ENCODE measurements at places on chromosomes 7 and 10.
A peak's percentile ranks its signal among the peaks of the same experiment; 100 is the strongest.

DNA sequence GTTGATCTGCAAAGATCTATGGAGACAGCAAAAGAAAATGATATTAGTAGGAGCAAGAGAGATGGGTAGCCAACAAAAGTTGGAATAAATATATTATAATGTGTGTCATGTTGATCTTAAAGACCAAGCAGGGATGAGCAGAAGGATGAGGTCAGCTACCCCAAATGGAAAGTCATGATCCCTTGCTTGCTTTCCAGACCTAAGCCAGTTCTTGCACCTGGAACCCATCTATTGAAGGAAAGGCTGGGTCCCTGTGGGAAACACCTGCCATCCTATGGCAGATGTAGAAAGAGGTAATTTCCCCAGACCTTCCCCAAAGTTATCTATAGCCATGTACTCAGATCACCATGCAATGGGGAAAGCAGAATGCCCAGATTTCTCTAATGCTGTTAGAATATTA lies 52.5 kb downstream of the LYZL2 start:
- DNase-seq = no peak

DNA sequence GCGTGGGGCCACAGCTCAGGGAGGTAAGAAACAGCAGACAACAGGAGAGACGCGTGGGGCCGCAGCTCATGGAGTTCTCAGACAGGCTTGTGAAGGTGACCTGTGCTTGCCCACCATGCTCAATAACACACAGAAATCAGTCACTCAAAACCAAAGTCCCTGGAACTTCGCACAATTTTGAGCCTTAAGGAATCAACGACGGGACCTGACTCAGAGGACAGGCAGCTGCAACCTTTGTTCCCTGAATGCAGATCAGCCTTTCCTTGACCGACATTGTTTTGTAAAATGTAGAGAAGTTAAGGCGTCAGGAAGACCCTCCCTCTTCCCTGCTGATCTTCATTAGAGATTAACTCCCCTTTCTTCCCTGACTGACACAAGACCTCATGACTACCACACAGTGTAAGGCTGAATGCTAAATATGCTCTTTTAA lies 8.5 kb upstream of the KNDC1 start:
- no peak for DNase-seq

- DNase-seq = no peak
Observed at GRCh38 chr10:69963178-69963834, 89.3 kb upstream of the MACROH2A2 start.

DNA sequence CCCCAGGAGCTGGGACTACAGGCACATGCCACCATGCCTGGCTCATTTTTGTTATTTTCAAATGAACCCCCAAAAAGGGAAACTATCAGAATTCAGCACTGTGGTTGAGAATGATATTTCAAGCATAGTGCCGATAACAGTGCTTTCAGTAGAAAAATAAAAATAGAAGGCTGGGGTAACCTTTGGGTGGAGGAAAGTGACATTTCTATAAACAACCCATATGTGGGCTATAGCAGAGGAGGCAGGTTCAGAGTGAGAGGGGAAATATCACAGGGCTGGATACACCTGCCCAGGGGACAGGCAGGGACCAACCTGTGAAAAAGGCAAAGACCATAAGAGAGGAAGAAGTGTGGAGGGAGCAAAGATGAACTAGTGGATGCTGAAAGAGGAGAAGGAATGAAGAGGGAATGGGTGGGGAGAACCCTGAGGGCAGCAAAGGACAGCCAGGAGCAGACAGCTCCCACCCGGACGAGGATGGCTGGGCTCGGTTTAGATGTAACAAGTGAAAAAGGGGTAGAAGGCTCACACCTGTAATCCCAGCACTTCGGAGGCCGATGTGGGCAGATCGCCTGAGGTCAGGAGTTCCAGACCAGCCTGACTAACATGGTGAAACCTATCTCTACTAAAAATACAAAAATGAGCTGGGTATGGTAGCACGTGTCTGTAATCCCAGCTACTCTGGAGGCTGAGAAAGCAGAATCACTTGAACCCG lies 56.5 kb downstream of the MAP3K8 start:
- DNase-seq = no peak

DNA sequence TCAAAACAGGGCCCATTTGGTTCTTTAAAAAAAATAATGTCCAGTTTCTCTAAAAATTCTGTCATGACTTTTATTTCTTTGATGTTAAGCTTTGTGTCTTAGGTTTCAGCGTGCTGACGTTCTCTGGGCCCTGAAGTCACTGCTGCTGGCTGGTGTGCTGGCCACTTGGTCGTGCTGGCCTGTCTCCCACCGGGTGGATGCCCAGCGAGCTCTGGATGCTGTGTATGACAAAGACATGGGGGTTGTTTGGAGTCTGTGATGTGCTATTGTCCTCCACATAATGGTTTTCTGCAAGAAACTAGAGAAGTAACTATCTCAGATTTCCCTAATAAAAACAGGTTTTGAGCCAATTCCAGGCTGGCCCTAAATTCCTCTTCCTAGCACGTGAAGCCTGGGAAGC lies 9.5 kb upstream of the IDI2 start:
- DNase-seq = no peak

GRCh38 chr10:62589689-62590088 lies 214.8 kb upstream of the ADO start:
- DNase-seq = no peak

- DNase-seq = no peak
Observed at GRCh38 chr10:11303361-11304170, 285.9 kb downstream of the CELF2 start.

DNA sequence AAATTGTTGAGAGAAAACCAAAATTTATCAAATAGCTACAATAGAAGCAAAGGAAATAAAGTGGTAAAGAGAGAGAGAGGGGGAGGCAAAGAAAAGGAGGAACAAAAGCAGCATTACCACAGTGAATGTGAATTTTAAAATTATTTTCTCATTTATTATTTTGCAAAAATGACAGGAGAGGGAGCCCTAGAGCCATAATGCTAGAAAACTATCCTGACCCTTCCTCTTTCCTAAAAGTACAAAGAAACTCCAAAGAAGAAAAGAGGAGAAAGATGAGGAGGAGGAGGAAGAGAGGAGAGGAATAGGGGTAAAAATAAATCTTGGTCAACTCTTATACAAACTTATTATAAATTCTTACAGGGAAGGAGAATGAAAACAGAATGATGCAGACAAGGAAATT lies 921.5 kb downstream of the NRG3 start:
- no peak for DNase-seq

DNA sequence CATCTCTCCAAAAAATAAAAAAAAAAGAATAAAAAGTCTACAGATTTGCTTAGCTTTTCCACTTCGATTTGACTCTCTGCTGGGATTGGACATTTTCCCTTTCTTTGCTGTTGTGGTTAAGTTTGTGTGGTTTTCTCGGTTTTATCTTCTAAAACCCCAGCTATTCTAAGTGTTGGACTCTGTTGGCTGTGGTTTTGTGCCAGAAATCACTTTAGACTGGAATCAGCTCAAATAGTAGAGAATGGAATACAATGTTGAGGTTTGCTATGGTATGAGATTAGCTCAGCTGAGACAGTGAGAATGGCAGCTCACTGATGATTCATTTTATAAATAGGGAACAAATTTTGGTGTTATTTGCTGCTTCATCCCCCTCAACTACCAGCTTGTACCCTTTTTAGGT lies 116.0 kb downstream of the BUB3 start:
- DNase-seq = no peak

DNA sequence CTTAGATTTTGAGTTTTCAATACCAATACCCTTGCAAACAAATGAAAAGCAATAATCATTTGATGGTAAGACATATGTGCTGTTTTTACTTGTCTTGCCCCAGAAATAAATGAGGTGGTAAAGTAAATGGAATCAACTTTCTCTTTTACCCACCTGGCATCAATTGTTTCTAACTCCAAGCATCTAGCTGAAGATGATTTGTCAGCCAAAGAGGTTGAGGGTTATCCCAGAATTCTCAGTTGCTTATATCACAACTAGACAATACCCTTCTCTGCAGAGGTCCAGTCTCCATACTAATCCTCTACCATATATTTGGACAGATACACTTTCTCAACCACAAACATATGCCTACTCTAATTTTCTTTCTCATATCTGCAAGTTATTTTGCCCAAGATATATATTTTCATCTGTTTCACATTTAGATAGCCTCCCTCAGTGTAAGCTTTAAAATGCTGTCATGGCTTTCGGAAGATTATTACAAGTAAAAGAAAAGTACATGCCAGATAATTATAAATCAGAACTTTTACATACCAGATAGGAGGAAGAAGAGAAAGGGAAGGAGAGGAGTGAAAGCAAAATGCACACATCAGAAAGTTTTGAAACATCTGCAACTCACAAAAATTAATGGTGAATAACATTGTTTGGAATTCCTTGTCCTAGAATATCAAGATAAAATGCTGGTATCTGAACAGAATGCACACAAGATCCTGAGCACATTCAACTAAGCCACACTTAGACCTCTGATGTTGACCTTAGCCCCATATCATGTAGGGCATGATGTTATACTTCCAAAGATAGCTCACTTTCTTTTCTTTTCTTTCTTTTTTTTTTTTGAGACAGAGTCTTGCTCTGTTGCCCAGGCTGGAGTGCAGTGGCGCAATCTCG lies 146.6 kb downstream of the REEP3 start:
- no peak for DNase-seq

GRCh38 chr7:73350306-73351068 lies 22.5 kb downstream of the FKBP6 start:
- DNase-seq = no peak

DNA sequence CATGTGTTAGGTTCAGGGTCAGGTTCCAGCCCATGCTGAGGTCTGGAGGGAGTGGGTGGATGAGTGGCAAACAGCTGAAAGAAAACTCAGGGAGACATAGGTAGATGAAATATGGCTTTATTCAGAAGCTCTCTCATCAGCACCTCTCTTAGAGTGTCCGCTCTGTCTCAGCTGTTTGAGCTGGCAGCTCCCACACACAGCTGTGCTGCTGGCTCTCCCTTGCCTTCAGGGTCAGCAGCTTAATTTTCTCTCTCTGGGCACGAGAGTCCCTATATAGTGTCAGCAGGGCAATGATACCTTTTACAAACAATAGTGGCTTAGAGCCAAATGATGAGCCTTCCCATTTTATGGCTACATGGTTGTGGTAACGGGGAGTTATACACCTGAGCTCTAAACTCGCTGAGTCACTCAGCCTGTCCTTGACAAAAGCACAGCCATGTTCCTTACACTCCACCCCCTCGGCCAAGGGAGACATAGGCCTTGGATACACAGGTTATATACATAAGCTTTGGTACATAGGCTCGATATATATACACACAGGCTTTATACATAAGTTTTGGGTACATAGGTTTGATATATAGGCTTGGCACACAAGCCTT lies 10.4 kb downstream of the RNF133 start:
- DNase-seq = no peak

GRCh38 chr7:1062296-1063294 lies 18.2 kb downstream of the GPR146 start:
- DNase-seq = no peak

- DNase-seq = no peak
Observed at GRCh38 chr7:28835800-28836199, 122.3 kb downstream of the TRIL start.

DNA sequence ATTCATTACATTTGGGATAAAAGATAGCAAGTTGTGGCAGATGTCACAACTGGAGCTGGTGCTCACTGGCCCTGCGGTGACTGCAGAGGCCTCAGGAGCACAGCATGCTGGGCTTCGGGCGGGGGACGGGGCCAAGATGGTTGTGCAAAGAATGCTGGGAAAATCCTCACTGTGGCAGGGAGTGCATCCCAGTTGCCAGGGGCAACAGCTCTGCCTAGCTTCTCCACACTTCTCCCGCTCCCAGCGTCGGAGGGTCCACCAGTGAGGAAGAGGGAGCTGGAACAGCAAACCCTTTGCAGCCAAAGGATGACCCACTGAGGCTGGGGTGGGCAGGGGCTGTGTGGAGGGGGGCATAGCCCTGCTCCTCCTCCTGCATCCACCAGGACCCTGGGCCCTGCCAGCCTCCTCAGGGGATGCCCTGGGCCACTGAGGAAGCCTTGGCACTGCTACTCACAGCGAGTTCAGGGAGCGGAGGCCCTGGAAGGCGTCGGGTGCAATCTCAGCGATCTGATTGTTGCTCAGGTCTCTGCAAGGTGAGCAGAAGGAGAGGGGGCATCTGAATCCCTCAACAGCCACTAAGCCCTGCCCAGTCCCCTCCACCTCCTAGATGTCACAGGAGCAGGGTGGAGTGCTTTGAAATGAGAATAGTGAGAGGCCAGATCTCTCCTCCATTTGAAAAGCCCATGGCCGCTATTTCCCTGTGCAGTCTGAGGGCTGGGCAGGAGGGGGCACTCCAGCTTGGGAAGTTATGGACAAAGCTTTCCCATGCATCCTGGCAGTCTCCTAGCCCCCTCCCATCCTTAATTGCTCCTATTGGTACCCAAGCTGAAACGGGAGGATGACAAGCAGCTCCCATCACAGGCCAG lies 126.5 kb downstream of the SLIT1 start:
- DNase-seq = no peak

- DNase-seq = no peak
Observed at GRCh38 chr7:121195874-121196273, 132.9 kb upstream of the WNT16 start.

GRCh38 chr7:901388-902154 lies 25.2 kb downstream of the GET4 start:
- peak; percentile 74 for DNase-seq

GRCh38 chr10:33287112-33287511 lies 47.4 kb downstream of the NRP1 start:
- DNase-seq = no peak

- no peak for DNase-seq
Observed at GRCh38 chr7:36115448-36116321, 37.4 kb upstream of the EEPD1 start.
